ENCODE measurements at places on chromosomes 1 and 21. TPM values are rescaled to one million over a fixed set of nuclear protein-coding genes. Genes with fewer than 3 reads are reported as not detected.
A peak's percentile ranks its signal among the peaks of the same experiment; 100 is the strongest.

AGMAT gene
- total RNA-seq = 8.0 TPM

- no peak for DNase-seq
- no peak overlapping the region for H3K4me3 ChIP-seq
- peaks cover 4% of the 10 kb centered on the region for H3K36me3 ChIP-seq
- H3K27ac ChIP-seq = no peak overlapping the region
- peaks cover 36% of the 10 kb centered on the region for H3K4me1 ChIP-seq
Observed at GRCh38 chr1:221806984-221807383, 65.1 kb upstream of the DUSP10 start.

DNA sequence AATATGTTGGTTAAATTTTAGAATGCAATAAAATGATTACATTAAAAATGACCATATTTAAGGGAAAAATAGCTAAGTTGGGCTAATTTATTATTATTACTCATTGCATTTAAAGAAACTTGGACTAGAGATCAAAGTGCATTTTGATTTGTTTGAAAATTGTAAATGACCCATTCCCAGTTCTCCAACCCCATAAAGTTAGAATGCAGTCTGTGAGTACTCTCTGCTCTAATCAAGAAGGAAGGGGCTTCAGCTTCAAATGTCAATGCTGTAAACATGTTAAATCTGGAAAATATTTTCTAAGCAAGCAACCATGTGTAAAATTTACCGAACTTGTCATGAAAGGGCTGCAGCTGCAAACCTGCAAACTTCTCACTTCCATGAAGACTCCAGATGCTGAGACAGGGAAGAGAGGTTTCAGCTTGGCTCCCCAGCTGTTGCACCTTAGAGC lies 232.7 kb downstream of the TTLL7 start:
- no peak for DNase-seq
- no peaks in the 10 kb centered on the region for H3K36me3 ChIP-seq
- no peak overlapping the region for H3K27ac ChIP-seq

LCE1A gene
- total RNA-seq = not detected

- no peak overlapping the region for H3K27ac ChIP-seq
- no peaks in the 10 kb centered on the region for H3K4me1 ChIP-seq
- H3K27me3 ChIP-seq = peaks cover 30% of the 10 kb centered on the region
- DNase-seq = peak; percentile 61
Observed at GRCh38 chr1:157073944-157074685, 25.5 kb downstream of the ETV3L start.

OR2C3 gene
- total RNA-seq = not detected

DNA sequence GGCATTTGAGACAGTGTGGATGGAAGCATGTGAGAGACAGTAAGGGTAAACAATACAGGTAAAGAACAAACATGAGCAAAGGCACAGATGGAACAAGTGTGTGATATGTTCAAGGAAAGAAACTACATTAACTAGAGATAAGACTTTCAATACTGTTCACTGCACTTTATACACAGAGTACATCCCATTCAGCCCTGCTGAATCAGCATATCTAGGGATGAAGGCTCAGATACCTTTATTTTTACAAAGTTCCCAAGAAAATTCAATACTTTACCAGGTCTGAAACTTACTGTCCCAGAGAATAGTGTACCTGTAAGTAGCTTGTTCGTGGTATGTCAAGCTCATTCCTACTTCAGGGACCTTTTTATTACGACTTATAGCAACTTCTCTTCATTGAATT lies 122.5 kb downstream of the LHX4 start:
- H3K27ac ChIP-seq = no peak overlapping the region
- peaks cover 2% of the 10 kb centered on the region for H3K36me3 ChIP-seq
- no peak overlapping the region for H3K4me3 ChIP-seq
- no peaks in the 10 kb centered on the region for H3K4me1 ChIP-seq
- H3K27me3 ChIP-seq = no peaks in the 10 kb centered on the region

DNA sequence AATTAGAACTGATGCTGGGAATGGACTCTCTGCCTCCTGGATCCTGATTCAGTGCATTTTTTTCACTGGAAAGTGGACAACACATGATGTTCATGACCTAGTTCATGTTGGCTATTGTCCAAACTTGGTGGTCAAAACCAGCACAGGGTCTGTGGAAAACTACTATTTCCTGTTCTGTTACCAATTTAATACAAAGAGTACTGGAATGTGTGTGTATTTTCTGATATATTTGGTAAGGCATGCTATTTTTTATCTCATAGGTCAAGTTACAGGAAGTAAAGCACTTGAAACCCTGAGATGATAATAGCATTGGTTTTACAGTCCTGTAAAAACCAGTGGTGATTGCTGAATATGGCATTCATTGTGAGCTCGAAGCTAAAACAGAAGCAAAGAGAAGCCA lies 89.9 kb downstream of the SGIP1 start:
- no peak overlapping the region for H3K27ac ChIP-seq
- H3K4me1 ChIP-seq = no peaks in the 10 kb centered on the region
- no peak overlapping the region for H3K4me3 ChIP-seq

- H3K27me3 ChIP-seq = no peaks in the 10 kb centered on the region
- H3K4me3 ChIP-seq = peak overlapping the region; percentile 97
- peaks cover 57% of the 10 kb centered on the region for H3K4me1 ChIP-seq
- peaks cover 36% of the 10 kb centered on the region for H3K36me3 ChIP-seq
- DNase-seq = no peak
Observed at GRCh38 chr1:244449936-244450508, 1.7 kb downstream of the ADSS2 start.

LEMD1 gene
- 0.54 TPM for total RNA-seq

- peaks cover 22% of the 10 kb centered on the region for H3K27me3 ChIP-seq
- H3K4me1 ChIP-seq = no peaks in the 10 kb centered on the region
- H3K36me3 ChIP-seq = no peaks in the 10 kb centered on the region
- no peak overlapping the region for H3K4me3 ChIP-seq
Observed at GRCh38 chr1:94596260-94596659, 54.7 kb upstream of the F3 start.

DNA sequence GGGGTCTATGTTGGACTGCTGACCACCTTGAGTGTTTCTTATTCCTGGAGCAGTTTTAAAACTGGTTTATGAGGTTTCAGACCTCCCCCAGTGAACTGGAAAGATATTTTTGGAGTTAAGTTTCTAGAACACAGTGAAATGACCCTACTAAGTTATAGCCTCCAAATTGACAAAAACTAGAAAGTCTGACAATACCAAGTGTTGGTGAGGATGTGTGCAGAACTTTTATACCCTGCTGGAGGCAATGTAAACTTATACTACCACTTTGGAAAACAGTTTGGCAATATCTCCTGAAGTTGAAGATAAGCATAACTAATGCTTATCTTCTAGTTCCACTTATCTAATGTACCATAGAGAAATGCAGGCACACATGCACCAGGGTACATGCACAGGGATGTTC lies 10.4 kb downstream of the OLFML2B start:
- no peak overlapping the region for H3K27ac ChIP-seq
- DNase-seq = no peak
- H3K4me1 ChIP-seq = no peaks in the 10 kb centered on the region
- H3K27me3 ChIP-seq = peaks cover 13% of the 10 kb centered on the region
- H3K36me3 ChIP-seq = no peaks in the 10 kb centered on the region

GRCh38 chr1:215673943-215674342 lies 106.8 kb downstream of the KCTD3 start:
- H3K4me3 ChIP-seq = no peak overlapping the region
- no peaks in the 10 kb centered on the region for H3K27me3 ChIP-seq
- H3K36me3 ChIP-seq = no peaks in the 10 kb centered on the region
- H3K27ac ChIP-seq = no peak overlapping the region

DNA sequence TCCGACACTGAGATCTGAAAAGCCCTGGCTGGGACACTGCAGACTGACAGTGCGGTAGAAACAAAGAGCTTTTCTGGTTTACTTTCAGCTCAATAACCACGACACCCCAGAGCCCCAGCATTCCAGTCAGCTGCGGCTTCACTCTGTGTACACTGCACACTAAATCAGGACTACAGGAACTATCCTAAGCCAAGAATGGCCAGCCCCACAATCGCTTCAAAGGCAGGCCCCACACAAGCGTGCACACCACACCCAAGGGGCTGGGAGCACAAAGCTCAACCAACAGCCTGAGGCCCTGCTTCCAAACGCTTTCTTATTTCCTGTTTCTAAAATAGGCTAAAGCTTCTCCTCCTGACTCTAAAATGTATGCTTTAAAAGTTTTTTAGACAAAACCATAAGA lies 28.4 kb downstream of the URB1 start:
- H3K27ac ChIP-seq = peak overlapping the region; percentile 14
- DNase-seq = no peak
- no peak overlapping the region for H3K4me3 ChIP-seq

- H3K27ac ChIP-seq = no peak overlapping the region
- peaks cover 32% of the 10 kb centered on the region for H3K27me3 ChIP-seq
- no peak overlapping the region for H3K4me3 ChIP-seq
- no peak for DNase-seq
- H3K4me1 ChIP-seq = no peaks in the 10 kb centered on the region
Observed at GRCh38 chr1:20339811-20340457, 49.3 kb downstream of the VWA5B1 start.

GRCh38 chr1:25204797-25205480 lies 27.4 kb downstream of the SYF2 start:
- DNase-seq = no peak
- H3K4me1 ChIP-seq = no peaks in the 10 kb centered on the region
- no peak overlapping the region for H3K4me3 ChIP-seq
- H3K36me3 ChIP-seq = no peaks in the 10 kb centered on the region
- no peak overlapping the region for H3K27ac ChIP-seq
- H3K27me3 ChIP-seq = peaks cover 45% of the 10 kb centered on the region

DNA sequence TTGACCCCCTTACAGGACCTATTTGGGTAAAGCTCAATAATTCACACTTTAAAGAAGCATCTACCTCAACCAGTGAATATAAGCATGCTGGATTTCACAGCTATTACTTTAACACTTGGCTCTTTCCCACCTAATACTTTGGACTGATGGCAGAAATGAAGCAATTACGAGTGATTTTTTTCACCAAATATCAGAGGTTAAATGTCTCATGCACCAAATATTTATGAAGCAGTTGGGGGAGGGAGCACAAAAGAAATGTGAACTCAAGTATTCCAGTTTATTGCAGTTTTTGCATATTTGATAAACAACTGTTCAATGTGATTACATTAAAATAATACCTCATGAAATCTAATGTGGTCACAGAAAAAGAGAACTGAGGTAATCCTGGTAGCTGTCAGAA lies 223.6 kb downstream of the LRRC7 start:
- no peak overlapping the region for H3K27ac ChIP-seq
- no peaks in the 10 kb centered on the region for H3K36me3 ChIP-seq
- H3K4me1 ChIP-seq = no peaks in the 10 kb centered on the region

DNA sequence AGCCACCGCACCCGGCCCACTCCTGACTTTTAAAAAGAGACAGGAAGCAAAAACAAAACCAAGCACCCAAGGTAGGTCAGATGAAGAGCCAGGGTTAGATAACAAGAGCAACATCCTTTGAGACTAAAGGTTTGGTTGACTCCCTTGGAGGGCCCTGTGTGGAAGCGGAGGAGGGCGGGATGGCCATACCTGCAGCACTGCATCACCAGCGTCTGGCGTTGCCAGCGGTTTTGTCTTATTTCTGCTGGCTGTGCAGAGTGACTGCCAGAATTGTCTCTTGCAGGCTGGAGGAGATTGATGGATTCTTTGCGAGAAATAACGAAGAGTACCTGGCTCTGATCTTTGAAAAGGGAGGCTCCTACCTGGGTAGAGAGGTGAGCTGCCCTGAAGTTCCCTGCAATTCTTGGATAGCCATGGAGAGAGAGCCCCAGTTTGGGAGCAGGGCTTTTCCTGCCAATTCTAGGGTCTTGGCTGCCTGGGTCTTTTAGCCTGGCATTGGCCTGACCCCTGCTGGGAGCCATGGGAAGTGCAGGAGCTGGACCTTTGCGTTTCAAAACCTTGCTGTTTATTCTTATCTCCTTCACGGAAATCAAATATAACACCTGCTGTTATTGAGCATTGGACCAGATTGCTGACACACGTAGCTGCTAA lies 24.0 kb downstream of the QSOX1 start:
- H3K36me3 ChIP-seq = no peaks in the 10 kb centered on the region
- H3K4me3 ChIP-seq = no peak overlapping the region
- H3K27ac ChIP-seq = no peak overlapping the region
- H3K27me3 ChIP-seq = no peaks in the 10 kb centered on the region
- H3K4me1 ChIP-seq = no peaks in the 10 kb centered on the region
- DNase-seq = peak; percentile 73

DNA sequence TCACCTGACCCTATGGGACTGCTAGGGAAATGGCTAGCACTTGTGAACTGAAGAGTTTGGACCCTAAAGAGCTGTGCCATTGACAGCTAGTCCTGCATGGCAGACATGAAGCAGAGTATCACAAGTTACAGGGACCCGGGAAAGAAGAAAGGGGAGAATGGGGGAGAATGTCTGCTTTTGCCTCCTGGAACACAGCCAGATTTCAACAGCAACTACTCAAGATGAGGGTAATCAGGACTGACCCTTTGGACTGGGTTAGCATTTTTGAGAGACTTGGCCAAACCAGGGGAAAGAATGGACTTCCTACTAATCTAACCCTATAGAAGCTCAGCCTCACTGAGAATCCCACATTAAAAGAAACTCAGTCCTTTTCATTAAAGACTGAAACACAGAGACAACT lies 8.7 kb upstream of the UTP25 start:
- no peaks in the 10 kb centered on the region for H3K36me3 ChIP-seq
- H3K27me3 ChIP-seq = peaks cover 42% of the 10 kb centered on the region
- H3K4me3 ChIP-seq = no peak overlapping the region
- no peak overlapping the region for H3K27ac ChIP-seq
- DNase-seq = no peak
- H3K4me1 ChIP-seq = peaks cover 11% of the 10 kb centered on the region

GRCh38 chr1:109759513-109760334 lies 4.0 kb downstream of the EPS8L3 start:
- no peak for DNase-seq
- H3K4me3 ChIP-seq = no peak overlapping the region
- no peak overlapping the region for H3K27ac ChIP-seq
- no peaks in the 10 kb centered on the region for H3K36me3 ChIP-seq

DNA sequence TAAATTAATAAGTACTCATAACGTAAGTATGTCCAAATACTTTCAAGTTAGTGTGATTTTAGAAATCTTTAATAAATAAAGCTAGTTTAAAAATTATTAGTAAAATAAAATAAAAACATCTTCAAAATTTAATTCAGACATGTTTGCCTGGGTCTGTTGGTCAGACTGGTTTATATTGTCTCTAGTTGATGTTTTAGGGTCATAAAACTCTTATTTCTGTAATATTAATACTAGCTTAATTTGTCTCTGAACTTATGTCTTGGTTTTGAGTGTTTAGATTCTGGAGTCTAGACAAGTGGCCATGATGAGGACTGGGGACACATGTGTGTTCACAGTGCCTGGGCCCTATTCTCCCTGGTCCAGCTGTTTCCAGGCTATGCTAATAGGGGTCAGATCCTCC lies 184.5 kb upstream of the TNR start:
- DNase-seq = no peak
- H3K4me1 ChIP-seq = no peaks in the 10 kb centered on the region
- no peak overlapping the region for H3K27ac ChIP-seq
- no peaks in the 10 kb centered on the region for H3K27me3 ChIP-seq
- no peak overlapping the region for H3K4me3 ChIP-seq

SPRR4 gene
- total RNA-seq = not detected

- H3K27ac ChIP-seq = no peak overlapping the region
- no peak overlapping the region for H3K4me3 ChIP-seq
- H3K4me1 ChIP-seq = peaks cover 5% of the 10 kb centered on the region
Observed at GRCh38 chr1:13770743-13771142, 70.8 kb downstream of the PRDM2 start.

GRCh38 chr1:213987927-213988506 lies at the start of gene PROX1:
Gene PROX1, plus strand, starts transcription at chr1:213987973. Its CDS starts 8,563 bp downstream, at chr1:213996536.
- DNase-seq = peak; percentile 45
- no peaks in the 10 kb centered on the region for H3K36me3 ChIP-seq
- no peak within 1 kb of the TSS for H3K27ac ChIP-seq
- peak within 1 kb of the TSS; percentile 55 for H3K4me3 ChIP-seq
- peaks cover 85% of the 10 kb centered on the region for H3K27me3 ChIP-seq
- H3K4me1 ChIP-seq = peaks cover 11% of the 10 kb centered on the region

GRCh38 chr1:115685029-115685705 lies 43.4 kb downstream of the VANGL1 start:
- no peak overlapping the region for H3K27ac ChIP-seq
- peaks cover 13% of the 10 kb centered on the region for H3K4me1 ChIP-seq
- no peaks in the 10 kb centered on the region for H3K27me3 ChIP-seq

BTBD8 gene
- 2.4 TPM for total RNA-seq

TSACC gene
- total RNA-seq = not detected

CA6 gene
- 4.8 TPM for total RNA-seq
